Tracheal epithelial cell (primary cell): ENCODE measurements at places on chromosomes 6 and 20. TPM values are rescaled to one million over a fixed set of nuclear protein-coding genes. Genes with fewer than 3 reads are reported as not detected.

TPD52L1 gene
- 121 and 159 TPM in 2 replicates for total RNA-seq

RBPJL gene
- not detected in 2 replicates for total RNA-seq

PPIL6 gene
- total RNA-seq, result 3.4 and 6.0 TPM in 2 replicates

RAB44 gene
- under 0.01 TPM in 1 of 2 replicates, not detected in the other for total RNA-seq

DEFB132 gene
- total RNA-seq, result not detected in 2 replicates

RBM24 gene
- under 0.01 and 0.96 TPM in 2 replicates for total RNA-seq

GSTA4 gene
- 12.5 and 27.3 TPM in 2 replicates for total RNA-seq

CLPSL2 gene
- total RNA-seq, result not detected in 2 replicates

LAMA2 gene
- 0.21 and 0.24 TPM in 2 replicates for total RNA-seq

TAP1 gene
- 43.5 and 87.0 TPM in 2 replicates for total RNA-seq

MAK gene
- total RNA-seq, result under 0.01 TPM in 1 of 2 replicates, not detected in the other

GNAS-AS1 gene
- 0.48 TPM in 1 of 2 replicates, not detected in the other for total RNA-seq

TINAG gene
- total RNA-seq, result 2.9 TPM in 1 of 2 replicates, not detected in the other

BCKDHB gene
- 8.4 and 9.0 TPM in 2 replicates for total RNA-seq

TCF15 gene
- not detected in 2 replicates for total RNA-seq

RNF217 gene
- total RNA-seq, result 20.0 and 20.5 TPM in 2 replicates

SLC22A2 gene
- 3.9 TPM in 1 of 2 replicates, not detected in the other for total RNA-seq

TP53TG5 gene
- total RNA-seq, result under 0.01 and 0.21 TPM in 2 replicates

BEND6 gene
- total RNA-seq, result under 0.01 and 1.2 TPM in 2 replicates

ELOVL4 gene
- total RNA-seq, result 8.7 and 10.4 TPM in 2 replicates

GLP1R gene
- not detected in 2 replicates for total RNA-seq

RAET1L gene
- 2.3 and 9.4 TPM in 2 replicates for total RNA-seq

SCRT2 gene
- total RNA-seq, result not detected in 2 replicates

TOX2 gene
- total RNA-seq, result not detected in 2 replicates

BPHL gene
- 15.3 and 27.7 TPM in 2 replicates for total RNA-seq

LPA gene
- total RNA-seq, result 0.24 TPM in 1 of 2 replicates, not detected in the other

SNAP91 gene
- not detected in 2 replicates for total RNA-seq

SNAI1 gene
- not detected in 2 replicates for total RNA-seq

CLVS2 gene
- not detected in 2 replicates for total RNA-seq

POFUT1 gene
- 30.8 and 48.0 TPM in 2 replicates for total RNA-seq

GABRR1 gene
- total RNA-seq, result not detected in 2 replicates

GCNT2 gene
- total RNA-seq, result 8.1 and 8.4 TPM in 2 replicates

NR2E1 gene
- not detected in 2 replicates for total RNA-seq

GTSF1L gene
- not detected in 2 replicates for total RNA-seq

SLCO4A1 gene
- 1.1 and 8.0 TPM in 2 replicates for total RNA-seq

ASIP gene
- total RNA-seq, result not detected in 2 replicates

CCDC28A gene
- total RNA-seq, result 7.7 and 8.3 TPM in 2 replicates

TSPYL4 gene
- 2.9 and 3.0 TPM in 2 replicates for total RNA-seq

COL21A1 gene
- 0.48 and 6.8 TPM in 2 replicates for total RNA-seq

NRSN1 gene
- not detected in 2 replicates for total RNA-seq

ARFGEF3 gene
- total RNA-seq, result 6.7 and 8.3 TPM in 2 replicates

NKAIN4 gene
- 1.2 TPM in 1 of 2 replicates, not detected in the other for total RNA-seq
